ENCODE measurements at places on chromosomes 16 and 17. TPM values are rescaled to one million over a fixed set of nuclear protein-coding genes. Genes with fewer than 3 reads are reported as not detected.
A peak's percentile ranks its signal among the peaks of the same experiment; 100 is the strongest.

GRCh38 chr16:86663685-86664521 lies 85.6 kb downstream of the FOXL1 start:
- no peak for DNase-seq
- H3K4me3 ChIP-seq = no peak overlapping the region
- H3K4me1 ChIP-seq = no peaks in the 10 kb centered on the region
- no peak overlapping the region for H3K27ac ChIP-seq
- H3K36me3 ChIP-seq = no peaks in the 10 kb centered on the region

DNA sequence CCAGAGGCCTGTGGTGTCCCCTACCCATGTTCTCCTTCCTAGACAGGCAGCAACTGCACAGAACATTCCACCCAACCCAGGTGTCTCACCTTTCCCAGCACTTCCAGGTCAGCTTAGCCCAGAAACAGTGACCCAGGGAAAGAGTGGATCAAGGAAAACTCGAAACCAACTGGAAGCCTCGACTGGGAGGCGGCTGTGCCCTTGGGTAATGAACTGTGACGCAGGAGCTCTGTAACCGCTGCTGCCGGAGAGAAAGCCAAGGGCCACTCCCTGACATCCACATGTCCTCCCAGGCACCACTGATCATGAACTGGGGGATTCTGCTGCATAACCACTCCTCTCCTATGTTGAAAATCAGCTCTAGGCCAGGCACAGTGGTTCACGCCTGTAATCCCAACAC lies 34.4 kb downstream of the WDR59 start:
- peak; percentile 37 for DNase-seq
- no peaks in the 10 kb centered on the region for H3K27me3 ChIP-seq
- no peak overlapping the region for H3K27ac ChIP-seq
- no peaks in the 10 kb centered on the region for H3K4me1 ChIP-seq
- peaks cover 96% of the 10 kb centered on the region for H3K36me3 ChIP-seq

- H3K36me3 ChIP-seq = no peaks in the 10 kb centered on the region
- DNase-seq = no peak
- no peak overlapping the region for H3K27ac ChIP-seq
- no peaks in the 10 kb centered on the region for H3K4me1 ChIP-seq
- no peaks in the 10 kb centered on the region for H3K27me3 ChIP-seq
- H3K4me3 ChIP-seq = no peak overlapping the region
Measured at GRCh38 chr16:77974883-77975282, 47.5 kb upstream of the CLEC3A start.

- no peaks in the 10 kb centered on the region for H3K36me3 ChIP-seq
- H3K27me3 ChIP-seq = no peaks in the 10 kb centered on the region
- H3K27ac ChIP-seq = no peak overlapping the region
- H3K4me3 ChIP-seq = no peak overlapping the region
- no peak for DNase-seq
- H3K4me1 ChIP-seq = no peaks in the 10 kb centered on the region
Measured at GRCh38 chr17:67018471-67019434, 25.6 kb upstream of the CACNG1 start.

GRCh38 chr16:88872650-88873331 lies 6.3 kb upstream of the PABPN1L start:
- no peak overlapping the region for H3K4me3 ChIP-seq
- H3K36me3 ChIP-seq = no peaks in the 10 kb centered on the region
- no peak for DNase-seq
- H3K27ac ChIP-seq = no peak overlapping the region
- peaks cover 27% of the 10 kb centered on the region for H3K27me3 ChIP-seq
- peaks cover 39% of the 10 kb centered on the region for H3K4me1 ChIP-seq

The KCNJ2 gene
- total RNA-seq = 26.5 TPM

- peaks cover 24% of the 10 kb centered on the region for H3K4me1 ChIP-seq
- no peaks in the 10 kb centered on the region for H3K27me3 ChIP-seq
- no peak for DNase-seq
Measured at GRCh38 chr17:40179923-40180659, 2.8 kb downstream of the RAPGEFL1 start.

DNA sequence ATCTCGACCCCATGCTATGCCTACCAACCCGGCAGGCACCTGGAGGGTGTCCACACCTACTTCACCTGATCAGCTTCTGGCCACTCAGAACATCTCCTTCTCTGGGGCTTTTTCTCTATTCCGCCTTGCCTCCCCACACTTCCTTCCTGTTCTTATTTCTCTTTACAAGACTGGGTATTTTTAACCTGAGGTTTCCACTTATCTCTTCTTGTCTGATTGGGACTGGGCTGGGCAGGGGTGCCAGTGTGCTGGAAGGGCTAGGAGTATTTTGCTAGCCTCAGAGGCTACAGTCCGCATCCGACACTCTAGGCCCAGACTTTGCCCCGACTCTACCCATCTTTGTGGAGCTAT lies 26.2 kb upstream of the ZNF652 start:
- H3K27ac ChIP-seq = peak overlapping the region; percentile 93
- no peak for DNase-seq
- no peak overlapping the region for H3K4me3 ChIP-seq

GRCh38 chr16:2005646-2006045 lies 4.0 kb downstream of the ZNF598 start:
- H3K27me3 ChIP-seq = no peaks in the 10 kb centered on the region
- H3K27ac ChIP-seq = no peak overlapping the region
- DNase-seq = peak; percentile 82
- peaks cover 38% of the 10 kb centered on the region for H3K36me3 ChIP-seq

The BCO1 gene
- total RNA-seq = not detected

GRCh38 chr17:34645594-34645993 lies 66.2 kb downstream of the TMEM132E start:
- H3K27ac ChIP-seq = no peak overlapping the region
- no peaks in the 10 kb centered on the region for H3K36me3 ChIP-seq
- no peaks in the 10 kb centered on the region for H3K4me1 ChIP-seq
- DNase-seq = peak; percentile 30
- H3K4me3 ChIP-seq = no peak overlapping the region

- H3K27me3 ChIP-seq = no peaks in the 10 kb centered on the region
- no peak overlapping the region for H3K27ac ChIP-seq
- no peak for DNase-seq
Measured at GRCh38 chr17:39555368-39555767, 52.4 kb downstream of the NEUROD2 start.

The HOXB13 gene
- total RNA-seq = not detected

DNA sequence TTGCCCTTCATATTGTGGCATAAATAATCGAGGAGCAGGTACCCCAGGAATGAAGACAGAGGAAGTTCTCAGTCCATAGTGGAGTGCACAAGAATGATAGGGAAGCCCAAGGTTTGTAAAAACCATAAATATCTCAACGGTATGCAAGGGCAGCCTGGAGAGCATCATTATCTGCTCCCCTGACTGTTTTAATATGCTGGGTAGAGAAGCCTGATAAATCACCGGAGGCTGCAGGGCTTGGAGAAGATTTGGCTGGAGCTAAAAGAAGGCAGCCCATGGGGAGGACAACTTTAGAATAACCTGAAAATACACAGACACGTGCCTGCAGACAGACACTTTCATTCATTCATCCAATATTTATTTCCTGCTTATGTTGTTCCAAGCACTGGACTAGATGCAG lies 205.2 kb upstream of the RPL38 start:
- no peaks in the 10 kb centered on the region for H3K36me3 ChIP-seq
- no peaks in the 10 kb centered on the region for H3K27me3 ChIP-seq
- no peak for DNase-seq
- no peaks in the 10 kb centered on the region for H3K4me1 ChIP-seq

GRCh38 chr17:4949321-4950074 lies 1.2 kb upstream of the PFN1 start:
- H3K27me3 ChIP-seq = no peaks in the 10 kb centered on the region
- H3K36me3 ChIP-seq = peaks cover 21% of the 10 kb centered on the region
- H3K27ac ChIP-seq = peak overlapping the region; percentile 98
- peaks cover 32% of the 10 kb centered on the region for H3K4me1 ChIP-seq

- DNase-seq = no peak
- H3K27ac ChIP-seq = no peak overlapping the region
Measured at GRCh38 chr17:3808701-3809100, 7.7 kb upstream of the ITGAE start.

- peaks cover 11% of the 10 kb centered on the region for H3K4me1 ChIP-seq
- no peak overlapping the region for H3K27ac ChIP-seq
- H3K27me3 ChIP-seq = no peaks in the 10 kb centered on the region
- DNase-seq = no peak
- H3K4me3 ChIP-seq = no peak overlapping the region
Measured at GRCh38 chr17:83175822-83176622, 96.6 kb downstream of the METRNL start.

DNA sequence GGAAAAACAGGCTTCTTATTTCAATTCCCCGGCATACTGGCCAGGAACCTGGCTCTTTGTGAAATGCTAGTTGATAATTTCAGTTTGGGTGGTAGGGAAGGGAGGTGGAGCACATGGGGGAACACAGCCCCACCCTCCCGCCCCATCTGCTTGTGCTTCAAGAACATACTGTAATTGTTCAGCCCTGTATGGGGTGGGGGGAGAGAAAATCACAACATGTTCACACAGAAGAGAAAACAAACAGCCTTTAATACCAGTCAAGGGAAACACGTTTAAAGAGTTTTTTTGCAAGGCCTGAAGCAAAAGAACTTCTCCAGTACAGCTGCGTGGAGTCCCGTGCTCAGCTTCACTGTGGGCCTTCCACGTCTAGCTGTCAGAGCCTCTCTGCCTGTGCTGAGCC lies 59.7 kb downstream of the SHISA6 start:
- no peak overlapping the region for H3K27ac ChIP-seq
- DNase-seq = no peak
- H3K4me3 ChIP-seq = no peak overlapping the region

GRCh38 chr16:60510941-60511340 lies 1525.3 kb downstream of the CDH8 start:
- DNase-seq = no peak
- no peaks in the 10 kb centered on the region for H3K27me3 ChIP-seq
- no peak overlapping the region for H3K4me3 ChIP-seq
- no peak overlapping the region for H3K27ac ChIP-seq
- no peaks in the 10 kb centered on the region for H3K36me3 ChIP-seq
- H3K4me1 ChIP-seq = no peaks in the 10 kb centered on the region

The RASD1 gene
- 6.6 TPM for total RNA-seq
